ENCODE measurements at places on chromosomes 11 and 22.

GRCh38 chr11:79200398-79201070 lies 240.3 kb downstream of the TENM4 start:
- DNase-seq = no peak

- no peak for DNase-seq
Measured at GRCh38 chr11:106988151-106989077, 29.9 kb downstream of the GUCY1A2 start.

- DNase-seq = no peak
Measured at GRCh38 chr11:122871302-122871701, 11.3 kb upstream of the JHY start.

DNA sequence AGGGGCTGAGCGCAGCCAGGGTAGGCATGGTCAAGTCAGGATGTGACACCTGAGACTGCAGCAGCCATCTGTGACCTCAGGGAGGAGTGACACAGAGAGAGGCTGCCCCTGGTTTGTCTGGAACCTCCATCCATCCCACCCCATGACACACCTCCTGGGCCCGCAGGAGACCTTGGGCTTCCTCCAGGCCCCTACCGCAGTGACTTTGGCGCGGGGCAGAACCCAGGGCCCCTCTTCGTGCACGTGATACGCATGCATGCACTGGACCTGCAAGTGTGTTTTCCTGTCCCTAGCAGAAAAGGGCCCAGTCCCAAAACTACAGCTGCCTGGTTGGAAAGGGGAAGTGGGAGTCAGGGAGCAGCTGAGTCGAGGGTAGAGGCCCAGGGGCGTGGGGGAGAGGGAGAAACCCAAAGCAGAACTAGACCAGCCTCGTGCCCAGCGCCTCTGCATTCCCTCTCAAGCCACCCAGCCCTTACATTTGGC lies 7.9 kb upstream of the CYTH4 start:
- DNase-seq = no peak

DNA sequence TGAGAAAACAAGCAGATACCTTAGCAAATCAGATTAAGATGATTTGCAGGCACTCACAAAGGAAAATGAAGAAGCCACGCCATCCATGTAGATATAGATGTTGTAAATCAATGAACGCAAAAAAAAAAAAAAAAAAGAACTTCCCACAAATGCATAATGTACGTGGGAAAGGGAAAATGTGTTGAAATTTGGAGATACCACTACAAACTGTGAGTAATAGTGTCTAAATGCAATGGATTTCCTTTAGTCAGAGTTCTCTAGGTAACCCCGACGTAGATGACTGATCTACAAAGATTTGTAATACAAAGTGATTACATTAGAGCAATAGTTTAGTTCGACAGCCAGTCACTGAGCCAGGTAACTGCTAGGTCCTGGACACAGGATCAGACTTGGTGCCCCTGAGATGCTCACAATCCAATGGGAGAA lies 783 bp upstream of the ANKRD54 start:
- DNase-seq = no peak

DNA sequence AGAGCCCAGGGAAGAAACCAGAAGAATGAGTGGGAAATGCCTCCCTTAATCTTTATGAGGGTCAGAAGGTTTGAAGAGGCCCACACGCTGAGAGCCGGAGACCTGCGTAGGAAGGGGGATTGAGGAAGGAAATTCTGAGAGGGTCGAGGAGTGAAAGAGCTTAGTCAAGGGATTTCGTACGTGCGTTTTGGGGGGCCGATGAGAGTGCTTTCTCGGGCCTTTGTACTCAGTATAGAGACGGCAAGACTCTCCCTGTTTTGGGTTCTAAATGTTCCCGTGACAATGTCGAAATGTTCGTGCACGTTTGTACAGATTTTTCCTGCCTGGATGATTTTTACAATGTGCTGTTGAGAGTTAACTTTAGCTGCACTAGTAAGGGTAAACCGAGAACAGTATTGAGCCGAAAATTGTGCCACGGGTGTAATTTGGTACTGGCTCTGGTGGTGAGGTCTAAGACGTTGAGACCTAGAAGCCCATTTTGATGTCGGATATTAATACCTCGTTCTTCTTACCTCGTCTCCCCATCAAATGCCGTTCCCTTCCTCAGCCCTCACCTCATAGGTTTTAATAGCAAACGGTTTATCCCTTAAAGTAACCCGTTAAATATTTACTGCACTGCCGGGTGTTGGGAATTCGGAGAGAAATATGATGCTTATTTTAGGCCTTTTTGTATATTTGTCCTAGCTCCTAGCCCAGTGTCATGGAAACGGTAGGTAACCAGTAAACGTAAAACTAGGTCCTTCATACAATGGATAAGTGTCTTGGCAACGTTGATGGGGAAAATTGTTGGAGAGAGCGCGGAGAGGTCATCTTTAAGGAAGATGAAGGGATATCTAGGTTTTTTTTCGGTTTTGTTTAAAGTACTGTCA lies 734 bp downstream of the C11orf58 start:
- no peak for DNase-seq
